ENCODE measurements at places on chromosomes 6 and 20. TPM values are rescaled to one million over a fixed set of nuclear protein-coding genes. Genes with fewer than 3 reads are reported as not detected.
A peak's percentile ranks its signal among the peaks of the same experiment; 100 is the strongest.

DNA sequence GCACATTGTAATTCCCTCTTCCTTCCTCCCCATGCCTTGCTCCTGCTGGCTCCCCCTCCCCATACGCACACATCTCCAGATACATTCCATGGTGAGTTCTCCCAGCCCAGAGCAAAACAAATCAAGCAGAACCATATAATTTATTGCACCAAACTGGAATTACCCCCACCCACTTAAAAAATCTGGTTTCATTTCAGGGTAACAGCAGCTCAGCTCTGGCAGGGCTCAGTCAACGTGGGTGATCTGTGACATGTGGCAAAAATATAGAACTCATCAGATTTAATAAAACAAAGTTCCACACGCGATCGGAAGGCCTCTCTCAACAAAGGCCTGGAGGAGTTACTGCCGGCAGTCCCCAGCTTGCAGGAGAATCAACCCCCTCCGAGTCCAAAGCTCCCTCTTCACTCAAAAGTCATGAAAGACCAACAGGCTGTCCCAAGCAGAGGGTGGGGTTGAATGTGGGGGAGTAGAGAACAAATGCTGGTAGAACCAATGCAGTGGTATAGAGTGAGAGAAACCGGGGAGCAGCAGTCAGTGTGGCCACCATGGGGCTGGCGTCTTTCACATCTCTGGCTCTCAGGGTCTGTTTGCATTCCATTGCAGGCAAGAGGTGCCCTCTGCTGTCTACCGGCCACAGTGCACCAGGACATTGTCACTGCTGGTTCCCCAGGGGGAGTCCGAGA, 323.3 kb upstream of the NT5E start:
- no peak overlapping the region for H3K4me3 ChIP-seq
- no peaks in the 10 kb centered on the region for H3K36me3 ChIP-seq
- H3K27ac ChIP-seq: no peak overlapping the region
- DNase-seq: peak; percentile 76
- no peaks in the 10 kb centered on the region for H3K27me3 ChIP-seq

Gene CAGE1
- not detected for total RNA-seq

DNA sequence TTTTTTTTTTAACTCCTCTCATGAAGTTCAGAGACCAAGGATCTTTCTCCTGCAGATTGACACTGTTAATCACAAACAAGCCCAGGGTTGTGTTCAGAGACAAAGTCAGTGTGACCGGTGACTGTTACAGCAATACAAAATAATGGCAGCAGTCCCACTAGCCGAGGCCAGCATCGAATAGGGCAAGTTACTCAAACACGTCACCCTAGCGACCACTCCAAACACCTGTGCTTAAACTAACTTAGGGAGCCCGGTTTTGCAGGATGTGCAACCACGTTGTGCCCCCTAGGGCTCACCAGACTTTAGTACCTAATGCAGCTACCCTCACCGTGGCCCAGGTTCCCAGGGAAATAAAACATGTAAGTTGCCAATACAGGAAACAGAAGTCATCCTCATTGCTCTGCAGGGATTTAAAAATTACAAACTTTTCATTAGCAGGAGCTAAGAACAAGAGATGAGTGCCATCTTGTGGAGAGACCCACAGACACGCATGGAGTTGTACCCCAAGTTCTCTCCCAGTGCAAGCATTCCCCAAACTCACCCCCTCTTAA, 38.1 kb downstream of the FAM50B start:
- no peak for DNase-seq
- H3K36me3 ChIP-seq: no peaks in the 10 kb centered on the region
- H3K27ac ChIP-seq: no peak overlapping the region
- no peaks in the 10 kb centered on the region for H3K4me1 ChIP-seq
- no peaks in the 10 kb centered on the region for H3K27me3 ChIP-seq

GRCh38 chr20:58549231-58550209, 34.3 kb upstream of the APCDD1L start:
- no peak overlapping the region for H3K4me3 ChIP-seq
- no peaks in the 10 kb centered on the region for H3K27me3 ChIP-seq
- no peak overlapping the region for H3K27ac ChIP-seq
- no peak for DNase-seq
- H3K4me1 ChIP-seq: no peaks in the 10 kb centered on the region
- no peaks in the 10 kb centered on the region for H3K36me3 ChIP-seq

Gene PRDM13
- not detected for total RNA-seq

Gene HTR1E
- total RNA-seq: not detected

DNA sequence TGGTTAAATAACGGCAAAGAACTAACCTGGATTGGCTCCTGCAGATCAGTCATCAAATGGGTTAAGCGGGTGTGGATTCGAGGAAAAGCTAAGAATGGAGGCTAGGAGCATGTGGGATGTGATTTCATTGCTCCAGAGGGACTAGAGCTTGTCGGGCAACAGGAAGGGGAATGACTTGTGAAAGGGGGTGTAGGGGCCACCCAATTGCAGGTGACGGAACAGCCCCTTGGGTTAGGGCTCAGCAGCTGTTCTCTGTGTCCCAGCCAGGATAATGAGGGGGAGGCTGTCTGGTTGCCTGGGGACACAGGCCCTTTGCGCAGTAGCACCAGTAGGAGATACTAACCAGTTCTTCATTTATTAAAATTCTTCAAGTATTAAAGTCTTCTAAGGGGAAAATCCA, 25.0 kb upstream of the MRPS18A start:
- H3K27ac ChIP-seq: no peak overlapping the region
- H3K36me3 ChIP-seq: no peaks in the 10 kb centered on the region
- no peak overlapping the region for H3K4me3 ChIP-seq
- DNase-seq: no peak

DNA sequence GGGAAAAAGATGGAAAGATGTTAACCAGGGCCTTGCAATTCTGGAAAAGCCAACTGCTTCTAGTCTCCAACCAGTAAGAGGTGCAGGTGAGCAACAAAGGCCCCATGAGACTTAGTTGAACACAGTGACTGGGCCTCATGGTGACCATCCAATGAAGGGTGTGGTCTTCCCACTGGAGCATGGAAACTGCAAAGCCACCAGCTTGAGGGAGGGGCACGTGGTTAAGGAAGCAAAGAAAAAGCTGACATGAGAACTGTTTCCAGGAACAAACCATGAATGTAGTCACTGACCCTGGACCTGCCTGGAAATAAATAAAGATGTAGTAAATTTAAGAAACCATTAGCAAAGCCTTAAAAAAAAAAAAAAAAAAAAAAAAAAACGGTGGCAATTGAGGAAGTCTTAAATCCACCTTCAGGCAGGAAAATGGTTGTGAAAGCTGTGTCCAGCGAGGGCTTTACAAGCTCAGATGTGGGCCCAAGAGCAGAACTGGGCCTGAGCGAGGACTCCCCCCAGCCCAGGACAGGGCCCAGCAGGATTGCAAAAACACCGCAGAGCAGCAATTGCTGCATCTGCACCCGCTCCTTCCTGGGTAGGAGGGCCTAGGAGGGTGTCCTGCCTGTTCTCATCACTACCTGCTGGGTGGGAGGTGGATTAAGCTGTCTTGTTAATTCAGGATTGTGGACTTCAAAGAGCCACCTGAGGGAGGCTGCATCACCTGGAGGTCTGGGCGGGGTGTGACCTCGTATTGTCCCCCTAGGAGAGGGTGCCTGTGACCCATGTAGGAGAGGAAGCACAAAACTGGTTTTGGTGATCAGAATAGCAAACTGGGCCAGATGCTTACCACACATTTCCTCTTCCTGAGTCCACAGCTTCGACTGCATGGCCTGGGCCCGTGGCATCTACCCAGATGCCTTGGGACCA, 10.3 kb downstream of the GFRA4 start:
- no peaks in the 10 kb centered on the region for H3K27me3 ChIP-seq
- H3K27ac ChIP-seq: no peak overlapping the region
- no peaks in the 10 kb centered on the region for H3K4me1 ChIP-seq

DNA sequence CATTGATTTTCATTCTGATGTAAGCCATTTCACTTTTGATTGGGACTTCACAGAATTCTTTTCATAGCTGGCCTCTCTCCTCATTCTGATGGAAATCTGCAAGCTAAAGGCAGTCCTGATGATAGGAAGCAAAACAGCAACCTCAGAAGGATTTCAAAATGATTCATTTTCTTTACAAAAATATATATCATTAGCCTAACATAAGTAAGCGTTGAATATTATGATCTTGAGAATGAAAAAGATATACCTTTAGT, 143.1 kb upstream of the GJE1 start:
- H3K36me3 ChIP-seq: no peaks in the 10 kb centered on the region
- no peaks in the 10 kb centered on the region for H3K4me1 ChIP-seq
- no peaks in the 10 kb centered on the region for H3K27me3 ChIP-seq
- no peak overlapping the region for H3K4me3 ChIP-seq

DNA sequence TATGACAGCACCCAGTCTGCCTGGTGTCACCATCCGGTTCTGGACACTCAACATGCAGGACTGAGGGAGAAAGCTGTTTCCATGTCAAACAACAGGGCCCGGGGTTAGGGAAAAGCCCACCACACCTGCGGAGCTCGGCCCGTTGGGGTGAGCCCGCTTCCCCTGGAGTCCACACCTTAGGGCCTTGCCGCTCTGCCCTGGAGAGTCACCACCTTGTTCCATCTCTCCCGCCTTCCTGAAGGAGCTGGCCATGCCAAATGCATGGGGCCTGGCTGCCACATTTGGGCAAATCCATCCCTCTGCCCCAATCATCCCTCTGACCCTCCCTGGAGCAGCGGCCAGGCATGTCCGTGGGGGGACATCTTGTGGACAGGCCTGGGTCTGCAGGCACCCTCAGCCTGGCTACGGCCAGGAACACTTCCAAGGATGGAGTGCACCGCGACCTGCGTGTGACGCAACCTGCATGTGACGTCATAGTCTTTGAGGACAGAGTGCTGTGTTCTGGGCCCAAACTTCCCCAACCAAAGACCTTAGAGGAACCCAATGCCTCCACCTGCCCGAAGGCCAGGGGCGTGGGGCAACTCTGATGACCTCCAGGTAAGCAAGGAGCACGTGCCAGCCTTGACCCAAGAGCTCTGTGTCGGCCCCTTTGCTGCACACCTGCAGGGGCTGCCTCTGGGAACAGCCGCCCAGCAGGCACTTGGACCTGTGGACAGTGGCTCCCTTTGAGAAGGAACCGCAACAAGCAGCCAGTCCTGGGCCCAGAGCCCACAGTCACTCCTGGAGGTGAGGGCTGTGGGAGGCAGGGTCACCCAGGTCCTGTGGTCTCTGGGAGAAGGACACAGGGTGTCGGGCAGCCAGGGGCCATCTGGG, 1.7 kb downstream of the CABLES2 start:
- no peak for DNase-seq
- no peak overlapping the region for H3K4me3 ChIP-seq
- no peaks in the 10 kb centered on the region for H3K27me3 ChIP-seq
- no peak overlapping the region for H3K27ac ChIP-seq
- H3K36me3 ChIP-seq: no peaks in the 10 kb centered on the region

- no peak overlapping the region for H3K27ac ChIP-seq
- peaks cover 10% of the 10 kb centered on the region for H3K4me1 ChIP-seq
- no peak overlapping the region for H3K4me3 ChIP-seq
- H3K27me3 ChIP-seq: no peaks in the 10 kb centered on the region
- DNase-seq: no peak
These were observed 50.0 kb upstream of the RNGTT start for GRCh38 chr6:89013438-89013837.

DNA sequence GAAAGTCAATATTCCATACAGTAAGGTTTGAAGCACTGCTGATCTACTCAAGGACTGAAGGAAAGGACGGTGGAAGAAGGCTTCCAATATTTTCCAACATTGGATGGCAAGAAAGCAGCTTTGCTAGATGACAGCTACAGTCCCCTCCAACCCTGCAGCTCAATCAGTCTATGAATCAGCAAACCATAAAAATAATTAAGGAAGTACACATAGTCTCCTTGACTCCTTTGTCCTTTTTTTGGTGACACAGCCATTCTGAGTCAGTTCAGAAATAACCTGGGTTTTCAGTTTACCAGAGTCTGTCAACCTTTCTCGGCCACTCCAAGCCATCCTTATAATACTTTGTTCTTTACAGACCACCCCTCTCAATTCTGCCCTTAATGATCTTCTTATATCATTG, 232.5 kb downstream of the IBTK start:
- peak overlapping the region; percentile 74 for H3K27ac ChIP-seq
- H3K4me3 ChIP-seq: no peak overlapping the region
- no peaks in the 10 kb centered on the region for H3K4me1 ChIP-seq
- H3K27me3 ChIP-seq: no peaks in the 10 kb centered on the region

- no peak for DNase-seq
- H3K36me3 ChIP-seq: no peaks in the 10 kb centered on the region
- H3K4me3 ChIP-seq: no peak overlapping the region
- H3K4me1 ChIP-seq: peaks cover 16% of the 10 kb centered on the region
- no peak overlapping the region for H3K27ac ChIP-seq
- no peaks in the 10 kb centered on the region for H3K27me3 ChIP-seq
These were observed 9.2 kb upstream of the LY86 start for GRCh38 chr6:6579281-6579680.

GRCh38 chr6:125066140-125066539, 87.4 kb upstream of the TPD52L1 start:
- no peak overlapping the region for H3K4me3 ChIP-seq
- H3K27me3 ChIP-seq: no peaks in the 10 kb centered on the region
- H3K27ac ChIP-seq: no peak overlapping the region
- H3K36me3 ChIP-seq: no peaks in the 10 kb centered on the region
- H3K4me1 ChIP-seq: peaks cover 17% of the 10 kb centered on the region
- DNase-seq: no peak

- no peak for DNase-seq
These were observed 570.0 kb upstream of the BTBD3 start for GRCh38 chr20:11347738-11348137.

Gene PAX1
- not detected for total RNA-seq

GRCh38 chr6:56282391-56282790, 35.0 kb upstream of the COL21A1 start:
- no peak overlapping the region for H3K4me3 ChIP-seq
- H3K36me3 ChIP-seq: no peaks in the 10 kb centered on the region
- no peak for DNase-seq
- no peak overlapping the region for H3K27ac ChIP-seq
- H3K27me3 ChIP-seq: no peaks in the 10 kb centered on the region

DNA sequence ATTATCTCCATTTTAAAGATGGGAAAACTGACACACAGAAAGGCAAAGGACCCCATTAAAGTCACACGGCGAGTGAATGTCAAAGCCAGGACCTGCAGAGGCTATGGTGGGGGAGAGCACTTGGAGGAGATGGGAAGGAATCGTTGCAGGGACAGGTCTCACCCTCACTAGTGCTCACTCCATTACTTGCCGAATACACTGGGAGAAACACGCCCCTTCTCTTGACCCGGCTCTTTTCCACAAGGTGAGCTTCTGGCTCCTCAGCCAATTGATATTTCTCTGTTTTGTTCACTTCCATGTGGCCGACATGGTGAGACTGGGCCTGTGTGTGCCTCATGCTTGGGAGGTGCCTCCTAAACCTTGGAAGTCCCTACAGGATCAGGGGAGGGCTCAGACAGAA, 117.8 kb upstream of the KCNG1 start:
- H3K27ac ChIP-seq: no peak overlapping the region
- H3K4me3 ChIP-seq: no peak overlapping the region
- no peaks in the 10 kb centered on the region for H3K36me3 ChIP-seq

GRCh38 chr20:38143238-38143645, 21.8 kb downstream of the TGM2 start:
- H3K27ac ChIP-seq: no peak overlapping the region
- H3K36me3 ChIP-seq: peaks cover 45% of the 10 kb centered on the region
- H3K4me1 ChIP-seq: peaks cover 67% of the 10 kb centered on the region
- DNase-seq: no peak
- no peak overlapping the region for H3K4me3 ChIP-seq
